NCI-H2029 treated with DMSO at 0.1 percent for 48 hours (cell line): ENCODE measurements at places on chromosomes 4 and X.
A peak's percentile ranks its signal among the peaks of the same experiment; 100 is the strongest.

- DNase-seq = no peak
Measured at GRCh38 chr4:1887052-1887451, 15.9 kb downstream of the NSD2 start.

DNA sequence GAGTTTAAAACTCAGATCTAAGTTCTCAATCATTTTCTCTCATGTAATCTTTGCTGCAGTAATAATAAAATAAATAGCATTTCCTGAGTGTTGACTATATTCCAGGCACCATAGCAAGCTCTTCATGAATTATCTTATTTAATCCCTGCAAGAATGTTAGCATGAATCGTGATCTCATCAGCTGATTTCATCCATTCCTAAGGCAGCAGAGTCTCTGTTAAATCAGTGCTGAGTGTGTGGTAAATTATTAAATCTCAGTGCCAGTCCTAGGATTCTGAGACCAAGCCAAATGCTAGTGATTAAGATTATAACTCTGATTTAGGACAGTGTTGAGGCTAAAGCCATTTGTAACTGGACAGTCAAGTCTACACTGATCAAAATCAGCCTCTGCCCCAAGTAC lies 240.3 kb upstream of the TAPT1 start:
- DNase-seq = no peak

- DNase-seq = no peak
Measured at GRCh38 chrX:81195259-81195658, 6.5 kb downstream of the HMGN5 start.

- no peak for DNase-seq
Measured at GRCh38 chrX:47264483-47265173, 31.8 kb downstream of the USP11 start.

- DNase-seq = no peak
Measured at GRCh38 chr4:74522251-74522991, 77.5 kb downstream of the AREG start.

GRCh38 chr4:23903859-23904438 lies 14.1 kb upstream of the PPARGC1A start:
- peak; percentile 91 for DNase-seq

- no peak for DNase-seq
Measured at GRCh38 chr4:181597766-181598165, 645.4 kb upstream of the TENM3 start.
